Kasumi-1 (cell line): ENCODE measurements at places on chromosomes 2 and 18.

DNA sequence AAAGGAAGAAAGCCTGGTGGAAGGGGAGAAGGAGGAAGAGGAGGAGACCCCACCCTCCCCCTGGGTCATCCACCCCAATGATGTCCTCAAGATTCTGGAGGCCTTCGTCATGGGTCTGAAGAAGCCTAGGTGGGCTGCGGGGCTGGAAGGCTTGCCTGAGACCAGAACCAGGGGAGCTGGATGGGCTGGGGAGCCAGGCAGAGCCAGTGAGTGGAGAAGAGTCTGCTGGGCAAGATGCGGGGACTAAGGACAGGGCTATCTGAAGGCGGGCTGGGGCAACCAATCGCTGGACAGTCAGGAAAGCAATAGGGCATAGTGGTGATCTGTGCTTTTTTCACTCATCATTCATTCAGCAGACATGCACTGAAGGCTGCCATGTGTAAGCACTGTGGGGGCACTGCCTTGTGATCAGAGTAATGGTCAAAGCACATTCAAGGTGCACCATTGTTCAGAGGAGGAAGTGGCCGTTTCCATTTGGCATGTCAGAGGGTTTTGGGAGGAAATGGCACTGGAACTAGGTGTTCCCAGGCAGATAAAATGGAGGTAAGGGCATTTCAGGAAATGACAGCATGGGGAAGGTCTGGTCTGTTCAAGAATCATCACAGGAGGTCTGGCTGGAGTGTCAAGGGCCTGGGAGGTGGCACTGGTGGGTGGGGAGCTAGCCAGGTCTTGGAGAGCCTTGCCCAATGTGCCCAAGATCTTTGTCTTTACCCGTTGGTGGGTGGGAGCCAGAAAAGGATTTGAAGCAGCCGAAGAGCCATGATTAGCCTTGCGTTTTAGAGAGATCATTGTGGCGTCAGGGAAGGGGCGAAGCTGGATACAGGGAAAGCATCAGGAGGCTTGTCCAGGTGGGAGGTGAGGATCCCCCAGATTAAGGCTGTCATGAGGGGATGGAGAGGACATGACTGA is 24.2 kb downstream of the OTOF start:
- DNase-seq, result no peak

GRCh38 chr2:182897137-182897536 is 30.7 kb upstream of the FRZB start:
- DNase-seq, result no peak

DNA sequence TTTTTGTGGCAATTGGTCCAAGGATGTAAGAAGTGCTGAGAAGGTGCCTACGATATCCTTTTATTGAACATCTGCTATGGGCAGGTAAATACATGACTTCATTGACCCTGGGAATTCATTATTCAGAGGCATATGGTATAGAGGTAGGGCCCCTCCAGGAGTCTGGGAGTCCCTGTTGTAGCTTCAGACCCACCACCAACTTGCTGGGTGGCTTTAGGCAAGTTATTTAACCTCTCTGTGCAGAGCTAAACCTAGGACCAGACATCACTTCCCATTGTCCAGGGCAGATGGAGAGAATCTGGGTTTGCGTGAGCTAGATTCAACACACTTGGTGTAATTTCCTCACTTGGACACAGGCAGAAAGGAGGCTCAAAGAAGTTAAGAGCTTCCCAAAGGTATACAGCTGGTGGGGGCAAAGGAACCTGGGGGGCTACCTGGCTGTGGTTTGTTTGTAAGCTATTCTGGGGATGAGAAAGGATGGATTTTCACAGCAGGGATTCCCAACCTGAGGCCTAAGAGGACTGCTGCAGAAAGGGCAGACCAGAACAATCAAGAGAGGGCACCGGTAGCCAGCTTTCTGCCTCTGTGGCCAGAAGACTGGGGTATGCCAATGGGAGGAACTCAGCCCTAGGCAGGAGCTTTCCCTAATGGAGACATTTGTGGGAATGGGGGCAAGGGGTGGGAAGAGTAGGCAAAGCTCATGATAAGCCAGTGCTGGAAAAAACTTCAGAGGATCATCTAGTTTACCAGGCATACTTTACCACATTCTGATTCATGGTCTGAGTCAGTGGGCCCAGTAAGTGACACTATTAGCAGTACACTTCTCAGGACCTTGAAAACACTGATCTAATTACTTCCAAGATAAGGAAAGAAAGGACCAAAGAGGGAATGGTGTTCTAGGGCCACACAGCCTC is 102.7 kb upstream of the SMAD2 start:
- no peak for DNase-seq

- DNase-seq, result no peak
Measured at GRCh38 chr18:45015788-45016128, 335.1 kb downstream of the SETBP1 start.

DNA sequence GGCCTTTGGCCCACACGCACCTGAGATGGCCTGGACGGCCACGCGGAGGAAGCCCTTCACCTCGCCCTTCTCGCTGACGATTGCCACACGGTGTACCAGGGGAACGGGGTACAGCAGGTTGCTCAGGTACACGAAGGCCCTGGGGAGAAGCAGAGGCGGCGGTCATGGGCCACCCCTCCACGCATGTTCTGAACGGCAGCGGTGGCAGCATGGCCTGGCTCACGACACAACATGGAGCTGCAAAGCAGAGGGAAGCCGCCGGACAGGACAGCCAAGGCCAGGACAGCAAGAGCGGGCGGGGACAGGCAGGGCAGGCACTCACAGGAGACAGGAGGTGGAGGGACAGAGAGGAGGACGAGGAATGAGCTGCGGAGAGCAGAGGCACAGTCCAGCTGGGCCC is 58.7 kb downstream of the AQP12A start:
- DNase-seq, result no peak
